ENCODE measurements at places on chromosomes 5 and 9. TPM values are rescaled to one million over a fixed set of nuclear protein-coding genes. Genes with fewer than 3 reads are reported as not detected.

GRCh38 chr5:31759925-31760324 lies 121.0 kb downstream of the PDZD2 start:
- DNase-seq: no peak

DNA sequence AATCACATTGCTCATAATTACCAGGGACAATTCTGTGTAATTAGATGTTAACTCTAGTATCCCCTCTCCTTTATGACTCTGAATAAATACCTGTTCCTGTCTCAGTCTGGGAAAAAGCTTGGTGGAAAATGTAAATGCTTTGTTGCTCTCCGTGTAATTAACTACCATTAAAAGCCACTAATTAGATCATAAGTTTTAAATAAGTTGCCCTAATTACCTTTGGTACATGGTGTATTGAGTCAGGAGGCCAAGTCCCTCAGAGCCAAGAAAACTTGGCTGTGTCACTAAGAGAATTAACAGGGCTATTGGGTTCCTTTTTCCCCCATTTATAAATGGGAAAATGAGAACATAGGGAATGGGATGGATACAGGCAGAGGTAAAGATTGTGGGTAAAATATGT lies 617.6 kb downstream of the TLR4 start:
- no peak for DNase-seq

GRCh38 chr9:100286257-100286656 lies 66.5 kb downstream of the TEX10 start:
- no peak for DNase-seq

DNA sequence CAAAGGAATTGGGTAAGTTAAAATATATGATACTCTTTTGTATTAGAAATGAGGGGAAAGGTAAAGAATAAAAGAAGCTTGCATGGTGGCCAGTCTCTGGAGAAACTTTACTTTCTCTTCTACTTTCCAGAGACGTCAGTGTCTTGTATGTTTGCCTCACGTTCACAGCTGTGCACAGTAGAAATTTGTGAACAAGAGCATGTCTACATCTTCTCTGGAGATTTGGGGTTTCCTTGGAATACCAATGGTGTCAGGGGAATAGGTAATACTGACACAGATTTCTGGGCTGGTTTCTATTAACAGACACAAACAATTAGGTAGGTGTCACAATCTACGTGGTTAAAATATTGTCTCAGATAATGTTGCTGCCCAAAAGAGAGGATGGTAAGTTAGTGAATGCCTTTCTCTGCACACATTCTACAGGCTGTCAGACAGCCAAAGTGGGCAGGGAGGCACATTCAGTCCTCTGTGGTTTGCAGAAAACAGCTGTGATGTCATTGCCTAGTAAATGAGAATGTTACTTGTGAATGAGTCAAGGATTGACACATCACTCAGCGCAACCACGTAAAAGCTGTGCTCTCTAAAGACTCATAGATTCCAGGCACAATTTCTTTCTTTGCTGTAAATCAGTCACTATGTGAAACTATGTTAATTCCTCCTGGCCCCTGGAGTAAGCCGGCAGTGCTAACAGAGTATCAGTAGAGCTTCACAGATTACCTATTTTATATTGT lies 397.1 kb downstream of the MAN2A1 start:
- DNase-seq: peak; percentile 86

Gene KCNV2
- not detected for polyA plus RNA-seq

Gene UQCRQ
- polyA plus RNA-seq: 398 TPM

Gene SPINK6
- 35.5 TPM for polyA plus RNA-seq

Gene LMX1B
- polyA plus RNA-seq: 0.54 TPM

Data from keratinocyte (primary cell).